ENCODE measurements at places on chromosomes 1 and 21.

DNA sequence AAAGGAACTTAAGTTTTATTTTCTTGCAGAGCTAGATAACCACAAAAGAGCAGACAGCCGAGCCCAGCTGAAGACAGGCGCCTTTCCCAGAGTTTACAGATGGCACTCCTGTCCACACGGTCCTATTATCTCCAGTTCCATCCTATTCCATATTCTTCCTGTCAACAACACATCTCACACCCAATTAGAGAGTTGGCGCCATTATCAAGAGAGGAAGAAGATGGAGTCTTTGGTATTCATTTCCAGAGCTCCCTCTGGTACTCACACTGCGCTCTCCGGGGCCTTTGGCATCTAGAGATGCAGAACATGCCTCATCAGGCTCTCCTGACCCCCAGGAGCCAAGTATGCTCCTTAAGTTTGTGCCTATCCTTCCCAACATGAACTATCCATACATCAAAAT, 43.3 kb upstream of the SIPA1L2 start:
- no peak for DNase-seq

- no peak for DNase-seq
Observed at GRCh38 chr1:23449958-23450357, 25.4 kb upstream of the TCEA3 start.

- peak; percentile 3 for DNase-seq
Observed at GRCh38 chr1:97243973-97244560, 522.5 kb downstream of the PTBP2 start.

- DNase-seq: no peak
Observed at GRCh38 chr1:170664093-170664827, at the start of gene PRRX1. Gene PRRX1 (plus strand): TSS chr1:170664131. CDS start chr1:170664219, 88 bp downstream.

GRCh38 chr21:44927587-44928461, 7.1 kb upstream of the ITGB2 start:
- DNase-seq: peak; percentile 76

All from suppressor macrophage (primary cell).